ENCODE measurements at places on chromosomes 2 and 18. TPM values are rescaled to one million over a fixed set of nuclear protein-coding genes. Genes with fewer than 3 reads are reported as not detected.

The PLB1 gene
- 2.6 TPM for total RNA-seq

The NFATC1 gene
- total RNA-seq = 5.1 TPM

The CD8A gene
- total RNA-seq = 0.34 TPM

The PLGLB1 gene
- total RNA-seq = 1.5 TPM

The SH3BP4 gene
- total RNA-seq = 27.8 TPM

The TMEM163 gene
- 0.13 TPM for total RNA-seq

The MLPH gene
- 253 TPM for total RNA-seq

The MOGAT1 gene
- total RNA-seq = not detected

The GPR55 gene
- total RNA-seq = not detected

The FZD7 gene
- 7.3 TPM for total RNA-seq

The MAP2 gene
- 0.40 TPM for total RNA-seq

The MAP3K19 gene
- not detected for total RNA-seq

The UGT1A5 gene
- not detected for total RNA-seq

The SCN7A gene
- not detected for total RNA-seq

The RTP5 gene
- total RNA-seq = not detected

The RTN4 gene
- 480 TPM for total RNA-seq

The GALNT5 gene
- total RNA-seq = 2.1 TPM

The PTPRM gene
- 30.4 TPM for total RNA-seq

The TDRD15 gene
- not detected for total RNA-seq

The MSTN gene
- total RNA-seq = not detected

The TSPYL6 gene
- not detected for total RNA-seq

The ITGA4 gene
- total RNA-seq = 1.9 TPM
